Fibroblast of skin of scalp (primary cell): ENCODE measurements at places on chromosomes 6 and 20.

DNA sequence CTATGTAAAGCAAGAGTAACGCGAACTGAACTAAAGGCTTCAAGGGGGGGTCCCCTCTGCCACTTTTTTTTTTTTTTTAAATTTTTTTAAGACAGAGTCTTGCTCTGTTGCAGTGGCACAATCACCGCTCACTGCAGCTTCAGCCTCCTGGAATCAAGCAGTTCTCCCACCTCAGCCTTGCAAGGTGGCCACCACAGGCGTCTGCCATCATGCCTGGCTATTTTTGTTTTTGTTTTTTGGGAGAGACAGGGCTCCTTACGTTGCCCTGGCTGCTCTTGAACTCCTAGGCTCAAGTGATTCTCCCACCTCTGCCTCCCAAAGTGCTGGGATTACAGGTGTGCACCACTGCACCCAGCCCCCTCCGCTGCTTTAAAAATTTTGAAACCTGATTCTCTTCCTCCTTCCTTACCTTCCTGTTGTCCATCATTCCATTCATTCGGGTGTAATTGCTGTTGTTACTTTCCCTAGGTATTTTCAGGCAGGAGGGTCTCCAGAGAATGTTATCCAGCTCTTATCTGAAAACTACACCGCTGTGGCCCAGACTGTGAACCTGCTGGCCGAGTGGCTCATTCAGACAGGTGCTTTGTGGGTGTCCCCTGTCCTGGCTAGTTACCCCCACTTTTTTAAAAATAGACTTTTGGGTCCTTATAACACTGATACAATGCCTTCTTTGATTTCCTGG, 5.4 kb downstream of the NELFCD start:
- no peak for DNase-seq

DNA sequence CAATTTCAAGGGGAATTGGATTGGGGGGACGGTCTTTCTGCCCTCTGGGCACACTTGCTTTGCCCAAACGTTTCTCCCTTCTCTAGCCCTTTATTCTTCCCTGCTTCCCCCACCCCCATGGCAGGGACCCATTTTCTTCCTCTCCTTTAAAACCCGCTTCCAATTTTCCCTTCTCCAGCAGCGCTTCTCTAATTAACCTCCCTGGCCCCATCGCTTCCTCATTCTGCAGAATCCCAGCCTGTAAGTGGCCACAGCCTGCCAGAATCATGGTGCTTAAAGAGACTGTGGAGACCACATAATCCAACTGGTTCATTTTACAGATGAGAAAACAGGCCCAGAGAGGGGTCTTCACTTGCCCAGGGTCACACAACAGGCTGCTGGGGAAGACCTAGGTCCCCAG, 61.4 kb downstream of the CPNE5 start:
- no peak for DNase-seq

GRCh38 chr6:158767709-158768108, 51.5 kb downstream of the EZR start:
- no peak for DNase-seq

- peak; percentile 46 for DNase-seq
Measured at GRCh38 chr6:26454631-26455030, 3.1 kb upstream of the BTN2A1 start.

GRCh38 chr6:137944793-137945498, 77.9 kb downstream of the TNFAIP3 start:
- peak; percentile 58 for DNase-seq

DNA sequence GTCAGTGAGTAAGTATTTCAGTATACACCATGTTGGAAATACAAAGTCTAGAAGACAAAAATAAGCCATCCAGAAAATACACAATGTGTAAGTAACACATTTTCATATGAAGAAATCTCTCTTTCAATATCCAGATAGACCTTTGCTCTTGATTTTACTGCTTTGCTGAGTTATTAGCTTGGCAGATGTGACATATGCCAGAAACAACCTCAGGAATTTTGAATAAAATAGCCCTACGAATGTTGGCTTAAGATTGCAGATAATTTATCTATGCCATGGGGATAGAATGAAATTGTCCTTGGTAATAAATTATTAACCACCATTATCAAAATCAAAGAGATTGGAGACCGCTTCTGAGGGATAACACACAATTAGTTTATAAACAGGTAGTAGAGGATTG, 1036.9 kb upstream of the EPHA7 start:
- no peak for DNase-seq

DNA sequence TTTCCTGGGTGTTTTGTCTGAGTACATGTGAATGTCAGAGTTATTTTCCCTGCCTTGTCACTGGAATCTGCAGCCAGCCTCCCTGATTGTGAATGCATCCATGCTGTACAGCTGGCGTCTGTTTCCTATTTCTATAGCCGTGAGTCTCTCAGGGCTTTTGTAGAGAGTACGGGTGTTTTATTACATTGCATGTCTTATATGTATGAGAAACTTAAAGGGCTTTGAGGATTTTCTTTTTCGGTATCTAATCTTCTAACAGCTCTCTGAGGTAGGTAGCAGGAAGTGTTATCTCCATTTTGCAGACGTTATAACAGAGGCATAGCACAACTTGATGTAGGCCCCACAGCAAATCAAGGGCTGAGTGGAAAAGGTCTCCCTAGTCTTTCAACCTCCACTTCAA, 272.9 kb downstream of the PRL start:
- DNase-seq = no peak

- DNase-seq = peak; percentile 18
Measured at GRCh38 chr6:14966096-14966905, 279.6 kb upstream of the JARID2 start.
